ENCODE measurements at places on chromosomes 5 and 9. TPM values are rescaled to one million over a fixed set of nuclear protein-coding genes. Genes with fewer than 3 reads are reported as not detected.

GPR150 gene
- total RNA-seq = not detected

NDST1 gene
- total RNA-seq = 50.8 TPM

OMD gene
- total RNA-seq = 4.2 TPM

NIPSNAP3A gene
- total RNA-seq = 18.7 TPM

AP3S1 gene
- 49.1 TPM for total RNA-seq

C9orf152 gene
- not detected for total RNA-seq

IL9 gene
- not detected for total RNA-seq

DNA sequence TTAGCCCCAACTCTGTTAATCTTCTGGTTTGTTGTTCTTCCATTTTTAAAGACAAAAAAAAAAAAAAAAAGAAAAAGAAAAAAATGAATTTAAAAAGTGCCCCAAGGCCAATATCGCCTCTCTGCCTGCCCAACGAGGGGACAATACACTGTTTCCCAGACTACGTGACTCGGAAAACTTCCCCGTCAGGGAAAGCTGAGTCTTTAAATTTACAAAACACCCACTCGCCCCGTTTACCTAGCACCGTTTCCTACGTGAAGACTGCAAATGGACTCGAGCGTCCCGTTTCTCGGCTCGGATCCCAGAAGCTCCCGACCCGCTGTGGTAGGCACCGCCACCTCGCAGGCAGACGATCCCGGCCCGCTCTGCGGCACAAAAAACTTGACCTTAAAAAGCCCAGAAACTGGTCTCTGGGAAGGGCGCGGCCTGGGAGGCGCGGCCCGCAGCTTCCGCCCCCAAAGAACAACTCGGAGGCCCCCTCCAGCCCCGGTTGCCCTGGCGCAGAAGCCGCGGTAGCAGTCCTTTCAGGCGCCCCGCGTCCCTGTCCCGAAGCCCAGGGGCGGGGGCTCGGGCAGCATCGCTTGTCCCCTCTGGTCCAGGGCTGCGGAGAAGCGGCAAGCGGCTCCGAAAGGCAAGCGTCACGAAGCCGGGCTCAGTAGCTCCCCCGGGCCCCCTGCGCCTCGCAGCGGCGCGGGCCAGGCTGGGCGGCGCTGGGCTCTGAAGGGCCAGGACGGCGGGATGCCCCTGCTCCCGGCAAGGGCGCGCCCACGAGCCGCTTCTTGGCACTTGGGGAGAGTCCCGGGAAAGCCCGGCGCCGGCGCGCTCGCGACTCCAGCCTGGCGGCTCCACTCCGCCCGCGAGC lies at the start of gene GCNT4:
GCNT4 (minus strand) TSS at position 367 of the 862 bp plus-strand sequence. CDS start 22,521 bp downstream, outside the sequence.
- DNase-seq = peak; percentile 60

DNA sequence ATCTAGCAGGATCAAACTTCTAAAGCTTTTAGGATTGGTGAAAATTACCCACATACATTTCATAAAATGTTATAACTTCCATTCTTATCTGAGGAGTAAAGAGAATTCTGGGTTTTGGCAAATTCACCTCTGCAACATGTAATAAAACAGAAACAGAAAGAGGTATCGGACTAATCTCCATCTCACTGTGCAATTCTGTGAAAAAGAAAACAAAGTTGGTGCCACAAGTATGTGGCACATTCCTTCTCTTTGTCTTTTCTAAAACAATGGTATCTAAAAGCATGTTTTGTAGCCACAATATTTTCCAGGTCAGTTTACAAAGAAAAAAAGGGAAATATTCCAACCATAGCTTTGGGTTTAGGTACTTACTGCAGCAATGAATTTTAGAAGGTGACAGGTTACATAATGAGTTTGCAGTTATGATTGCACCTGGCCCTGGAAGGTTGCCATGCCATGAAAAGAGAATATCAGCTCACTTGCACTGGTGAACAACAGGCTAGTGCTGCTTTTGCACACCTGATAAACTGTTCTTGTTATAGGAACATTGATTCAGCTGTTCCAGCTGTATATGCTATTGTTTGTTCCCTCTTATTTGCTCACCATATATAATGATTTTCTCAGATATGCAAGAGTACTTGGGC lies 491.3 kb upstream of the MEF2C start:
- no peak for DNase-seq

- no peak for DNase-seq
These were observed 12.1 kb downstream of the ZFAND5 start for GRCh38 chr9:72352911-72353388.

DNA sequence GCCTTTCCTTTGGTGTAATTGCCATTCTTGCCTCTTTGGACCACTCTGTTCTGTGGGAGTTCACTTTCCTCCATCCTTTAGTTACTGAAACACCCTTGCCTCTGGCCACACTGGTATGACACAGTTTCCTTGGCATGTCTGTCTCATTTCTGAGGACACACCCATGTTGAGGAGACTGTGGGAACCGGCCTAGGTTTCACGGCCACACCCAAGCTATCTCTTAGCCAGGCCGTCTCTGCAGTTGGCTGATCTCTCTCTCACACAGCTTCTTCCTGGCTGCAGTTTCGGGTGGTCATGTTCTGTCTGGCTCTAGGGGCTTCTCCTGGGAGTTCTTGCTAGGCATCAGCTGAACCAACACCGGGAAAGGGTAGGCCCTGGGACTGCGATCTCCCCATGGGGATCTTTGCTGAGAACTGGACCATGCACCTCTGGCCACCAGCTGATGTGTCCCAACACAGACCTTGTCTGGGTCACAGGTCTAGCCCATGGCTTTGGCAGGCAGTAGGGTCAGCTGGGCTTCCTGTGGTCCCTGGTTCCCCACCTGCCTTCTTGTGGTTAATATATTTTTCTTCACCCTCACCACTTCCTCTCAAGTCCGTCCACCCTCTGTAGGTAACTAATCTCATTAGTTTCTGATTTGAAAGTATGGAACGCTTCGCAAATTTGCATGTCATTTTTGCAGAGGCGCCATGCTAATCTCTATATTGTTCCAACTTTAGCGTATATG lies 24.9 kb downstream of the ARHGEF37 start:
- no peak for DNase-seq

- no peak for DNase-seq
These were observed 120.2 kb downstream of the PSD2 start for GRCh38 chr5:139915834-139916233.

GRCh38 chr5:38724301-38725030 lies 121.3 kb upstream of the OSMR start:
- DNase-seq = no peak

DNA sequence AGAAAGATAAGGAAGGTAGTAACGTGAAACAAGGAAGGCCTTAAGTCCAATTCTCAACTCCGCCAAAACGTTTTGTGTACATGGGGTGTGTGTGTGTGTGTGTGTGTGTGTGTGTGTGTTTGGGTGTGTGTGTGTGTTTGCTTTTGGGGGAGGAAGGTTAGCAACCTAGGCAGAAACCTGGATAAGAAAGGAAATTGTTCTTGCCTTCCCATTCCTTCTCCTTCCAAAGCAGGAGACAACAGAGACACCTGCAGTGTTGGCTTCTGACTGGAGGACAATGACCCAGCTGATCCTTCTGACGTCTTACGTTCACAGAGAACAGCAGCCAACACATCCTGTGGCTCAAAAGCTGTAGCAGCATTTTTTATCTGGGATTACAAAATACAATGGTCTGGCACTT lies 4.1 kb upstream of the CCNG1 start:
- no peak for DNase-seq

DNA sequence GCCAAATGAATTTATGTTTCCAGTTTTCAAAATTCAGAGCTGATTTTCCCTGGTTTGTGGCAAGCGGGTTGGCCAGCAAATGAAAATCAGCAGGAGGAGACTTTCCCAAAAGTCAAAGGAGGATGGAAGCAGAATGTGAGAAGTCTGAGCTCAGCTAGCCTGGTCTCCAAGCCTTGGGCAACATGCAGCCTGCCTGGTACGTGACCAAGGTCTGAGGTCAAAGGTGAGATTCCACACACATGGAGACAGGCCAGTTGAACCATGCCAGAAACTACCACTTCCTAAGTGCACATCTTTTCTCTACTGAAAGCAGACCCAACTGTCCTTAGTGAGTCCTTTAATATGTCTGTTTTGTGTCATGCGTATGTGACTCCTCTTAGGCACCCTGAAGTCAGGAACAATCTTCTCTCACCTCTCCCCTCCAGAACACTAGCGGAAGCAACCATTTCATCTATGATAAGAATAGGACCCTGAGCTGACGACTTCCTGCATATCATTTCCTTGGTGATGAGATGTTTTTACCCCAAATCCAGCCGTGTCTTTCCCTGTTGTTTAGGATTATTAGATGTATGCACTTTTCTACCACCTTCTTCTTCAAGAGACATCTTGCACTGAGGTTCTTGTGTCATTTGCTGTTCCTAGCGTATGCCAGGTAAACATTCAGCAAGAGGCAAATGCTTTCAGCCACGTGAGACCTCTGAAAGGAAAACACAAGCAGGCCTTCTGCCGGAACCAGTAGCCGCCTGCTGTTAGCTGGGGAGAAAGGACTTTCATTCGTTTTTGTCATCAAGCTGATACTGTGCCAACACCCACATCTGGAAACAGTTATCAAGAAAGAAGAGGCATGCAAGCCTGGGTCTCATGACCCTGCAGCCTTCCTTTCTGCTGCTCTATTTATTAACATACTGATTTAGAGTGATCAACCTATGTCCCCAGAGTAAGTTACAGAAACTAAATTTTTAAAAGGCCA lies 9.7 kb upstream of the TGFBI start:
- DNase-seq = no peak

GRCh38 chr5:132095424-132095972 lies 21.9 kb downstream of the CSF2 start:
- DNase-seq = no peak

DNA sequence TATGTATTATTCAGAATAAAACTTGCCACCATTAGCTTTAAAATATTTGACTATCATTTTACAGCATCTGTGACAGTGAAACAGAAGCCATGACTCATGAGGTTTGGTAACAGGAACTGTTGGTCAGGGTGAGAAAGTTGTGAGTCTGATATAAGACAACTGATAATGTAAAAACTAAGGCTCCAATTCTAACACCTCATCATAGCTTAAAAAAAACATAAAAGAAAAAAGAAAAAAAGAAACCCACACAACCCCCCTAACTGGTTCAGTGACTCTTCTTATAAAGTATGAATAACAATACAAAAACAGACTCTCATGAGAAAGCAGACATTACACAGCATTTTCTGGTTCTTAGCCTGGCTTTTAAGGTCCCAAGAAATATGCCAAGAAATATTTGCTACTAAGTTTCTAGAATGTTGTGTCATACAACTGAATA lies 85.8 kb downstream of the MRPS27 start:
- no peak for DNase-seq

DNA sequence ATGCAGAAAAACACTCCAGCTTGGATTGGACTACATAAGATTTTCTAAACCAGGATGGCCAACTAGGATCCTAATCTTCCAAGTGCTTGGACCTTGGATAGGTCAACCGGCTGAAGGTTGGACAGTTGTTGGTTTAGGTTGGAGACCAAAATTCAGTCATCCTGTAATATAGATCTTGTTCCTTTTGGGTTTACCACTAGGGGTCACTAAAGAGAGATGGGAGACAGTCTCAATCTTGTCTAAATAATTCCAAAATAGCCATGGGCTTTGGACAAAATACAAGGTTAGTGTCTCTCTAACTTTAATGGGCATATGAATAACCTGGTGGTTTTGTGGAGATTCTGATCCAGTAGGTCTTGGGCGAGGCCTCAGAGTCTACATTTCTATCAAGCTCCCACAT lies 148.7 kb upstream of the ERCC6L2 start:
- DNase-seq = no peak

DNA sequence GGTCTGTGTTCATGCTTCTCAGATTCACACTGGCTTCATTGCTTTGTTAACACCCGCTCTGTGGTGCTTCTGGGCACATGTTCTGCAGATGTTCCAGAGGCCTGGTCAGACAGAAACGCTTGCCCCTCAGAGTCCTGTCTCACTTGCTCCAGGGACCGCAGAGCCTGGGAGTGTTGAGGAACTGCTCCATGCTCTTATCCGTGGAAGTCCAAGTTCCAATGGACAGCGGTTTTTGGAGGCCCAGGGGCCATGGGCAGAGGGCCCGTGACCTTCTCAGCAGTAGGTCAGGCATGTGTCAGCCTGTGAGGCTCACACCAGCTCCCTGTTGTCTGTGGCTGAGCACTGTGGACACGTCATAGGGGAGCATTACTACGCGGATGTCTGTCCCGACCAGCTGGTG lies 364.7 kb upstream of the IRX1 start:
- no peak for DNase-seq

All from Right ventricle myocardium superior (tissue), 1 donor.